ENCODE measurements at places on chromosomes 11 and 22.

- no peak for DNase-seq
Measured at GRCh38 chr11:22786475-22786874, 43.1 kb downstream of the SVIP start.

- no peak for DNase-seq
Measured at GRCh38 chr11:118310271-118310670, 5.7 kb downstream of the CD3E start.

DNA sequence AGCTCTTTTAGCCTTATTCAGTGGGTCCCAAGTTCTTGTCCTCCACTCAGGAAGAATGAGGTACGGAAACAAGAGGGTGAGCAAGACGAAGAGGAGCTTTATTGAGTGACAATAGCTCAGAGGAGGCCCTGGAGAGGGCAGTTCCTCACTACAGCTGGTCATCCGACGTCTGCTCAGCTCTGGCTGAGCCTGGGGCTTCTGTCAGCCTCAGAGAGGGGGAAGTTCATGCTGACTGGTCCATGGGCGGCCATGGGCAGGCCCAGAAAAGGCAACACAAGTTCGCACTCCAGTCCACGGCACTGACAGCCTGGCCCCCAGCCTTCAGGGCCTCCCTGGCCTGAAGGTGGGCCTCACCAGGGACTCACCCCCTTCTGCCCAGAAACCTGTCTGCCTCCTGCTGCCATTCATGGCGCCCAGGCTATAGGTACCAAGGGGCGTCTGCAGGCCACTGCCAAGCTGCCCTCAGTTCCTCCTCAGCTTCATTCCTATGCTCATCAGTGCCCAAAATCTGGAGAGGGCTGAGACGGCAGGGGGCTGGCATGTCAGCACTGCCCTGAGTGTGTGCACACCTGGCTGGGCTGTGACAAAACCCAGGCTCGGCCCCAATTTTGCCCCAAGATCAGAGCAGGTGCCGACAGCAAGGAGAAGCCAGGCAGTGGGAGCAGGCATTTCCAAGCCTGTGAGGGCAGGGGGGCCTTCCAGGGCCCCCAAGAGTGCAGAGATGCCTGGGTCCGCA lies 21.7 kb upstream of the KIAA0930 start:
- DNase-seq = no peak

- no peak for DNase-seq
Measured at GRCh38 chr11:68374531-68374930, 62.1 kb downstream of the LRP5 start.

Data from activated CD4-positive, alpha-beta T cell treated with anti-CD3 and anti-CD28 coated beads, Interleukin-2, amount 50 U/mL, for 24 hours (primary cell).